ENCODE measurements at places on chromosomes 16 and 17. TPM values are rescaled to one million over a fixed set of nuclear protein-coding genes. Genes with fewer than 3 reads are reported as not detected.

MYH1 gene
- total RNA-seq: not detected

DNA sequence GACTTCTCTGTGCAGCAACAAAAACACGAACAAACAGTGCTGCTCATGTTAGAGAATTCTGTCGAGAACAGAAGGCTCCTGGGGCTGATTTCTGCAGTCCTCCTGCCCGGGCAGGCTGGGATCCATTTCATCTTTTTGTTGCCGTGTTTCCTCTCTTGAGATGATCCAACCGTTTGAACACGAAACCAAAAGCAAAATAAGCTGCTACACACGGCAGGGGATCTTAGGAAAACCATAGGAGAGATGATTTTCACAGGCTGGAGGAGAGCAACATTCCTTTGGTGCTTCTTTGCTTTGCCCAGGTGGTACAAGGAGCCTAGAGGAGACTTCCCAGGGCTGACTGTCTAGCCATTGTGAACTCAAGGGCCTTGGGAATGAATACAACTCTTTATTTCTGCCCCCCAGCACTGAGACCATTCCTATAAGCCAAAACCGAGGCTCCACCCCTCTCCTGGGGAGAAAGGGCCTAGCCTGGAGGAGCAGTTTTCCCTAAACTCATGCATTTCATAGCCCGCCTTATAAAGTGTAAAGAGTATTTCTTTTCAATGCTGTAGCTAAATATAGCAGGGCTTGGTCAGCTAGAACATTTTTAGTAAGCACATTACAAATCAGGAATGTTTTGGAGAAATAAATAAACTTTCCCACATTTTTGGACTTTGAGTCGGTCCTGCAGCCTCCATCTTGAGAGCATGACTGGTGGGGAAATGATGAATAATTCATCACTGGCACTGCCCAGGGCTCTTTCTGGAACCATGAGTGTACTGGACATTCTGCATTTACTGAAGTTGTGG, 7.7 kb downstream of the FOXL1 start:
- ATAC-seq: no peak

DNA sequence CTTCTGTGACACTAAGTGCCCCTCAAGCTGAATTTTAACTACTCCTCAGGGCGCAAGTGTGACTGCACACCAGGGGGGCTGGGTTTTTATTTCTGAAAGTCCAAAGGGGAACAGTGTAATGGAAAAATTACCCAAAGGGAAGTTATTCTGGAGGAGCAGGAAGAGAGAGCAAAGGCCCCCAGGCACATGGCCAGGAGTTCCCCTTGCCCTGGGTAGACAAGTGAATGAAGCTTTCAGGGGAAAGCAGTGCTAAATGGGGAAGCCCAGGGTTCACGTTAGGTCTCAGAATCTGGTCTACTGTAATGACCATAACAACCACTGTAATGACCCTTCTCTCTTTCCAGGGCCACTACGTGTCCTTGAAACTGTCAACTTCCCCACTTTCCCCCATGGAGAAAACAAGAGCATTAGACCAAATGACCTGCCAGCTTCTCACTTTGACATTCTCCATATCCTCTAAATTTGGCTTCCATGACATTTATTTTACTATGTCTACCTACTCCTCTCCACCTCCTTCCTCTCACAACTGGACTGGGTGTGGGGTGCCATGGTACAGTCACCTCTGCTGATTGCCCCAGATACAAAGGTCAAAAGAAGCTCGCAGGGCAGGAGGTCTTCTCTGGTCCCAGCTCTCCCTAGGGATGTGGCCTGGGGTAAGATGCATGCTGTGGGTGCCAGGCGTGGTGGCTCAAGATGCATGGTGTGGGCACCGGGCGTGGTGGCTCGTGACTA, 34.1 kb upstream of the MMP2 start:
- ATAC-seq: no peak

- ATAC-seq: no peak
Observed at GRCh38 chr17:6530324-6530920, 25.9 kb downstream of the PITPNM3 start.

GRCh38 chr17:35914354-35914753, 16.2 kb downstream of the RDM1 start:
- ATAC-seq: no peak

All from activated T-helper 17 cell treated with anti-CD3 and anti-CD28 coated beads, Interleukin-2, amount 50 U/mL, for 72 hours (primary cell).